ENCODE measurements at places on chromosomes 1 and 21. TPM values are rescaled to one million over a fixed set of nuclear protein-coding genes. Genes with fewer than 3 reads are reported as not detected.

The MEX3A gene
- polyA plus RNA-seq = 0.26 TPM

The STRIP1 gene
- polyA plus RNA-seq = 11.7 TPM

The LCE1B gene
- not detected for polyA plus RNA-seq

The SMCP gene
- polyA plus RNA-seq = not detected

The ETS2 gene
- polyA plus RNA-seq = 78.3 TPM

The TRIM58 gene
- 0.10 TPM for polyA plus RNA-seq

The CLDN8 gene
- polyA plus RNA-seq = 0.12 TPM

The ST6GALNAC3 gene
- polyA plus RNA-seq = 3.3 TPM

The BACE2 gene
- 19.9 TPM for polyA plus RNA-seq

The PRKAA2 gene
- 0.56 TPM for polyA plus RNA-seq

The LCA5L gene
- 0.36 TPM for polyA plus RNA-seq

The RHOU gene
- polyA plus RNA-seq = 19.7 TPM

The ARHGEF11 gene
- 18.1 TPM for polyA plus RNA-seq

The AMY1A gene
- not detected for polyA plus RNA-seq

The CHRNB2 gene
- polyA plus RNA-seq = under 0.01 TPM

The LIN28A gene
- polyA plus RNA-seq = not detected

The HSF2BP gene
- 0.27 TPM for polyA plus RNA-seq

The ECE1 gene
- polyA plus RNA-seq = 110 TPM

The SUCO gene
- 14.1 TPM for polyA plus RNA-seq

The HNRNPCL2 gene
- not detected for polyA plus RNA-seq

The AMY2A gene
- 359 TPM for polyA plus RNA-seq

The CAMSAP2 gene
- 12.6 TPM for polyA plus RNA-seq

The WDR64 gene
- polyA plus RNA-seq = not detected

The SPAG17 gene
- not detected for polyA plus RNA-seq

The TDRD5 gene
- 0.67 TPM for polyA plus RNA-seq

The TMEM69 gene
- polyA plus RNA-seq = 18.2 TPM

The RPL11 gene
- polyA plus RNA-seq = 2,703 TPM

The C1orf185 gene
- polyA plus RNA-seq = not detected

The GREM2 gene
- 1.1 TPM for polyA plus RNA-seq

The IGSF3 gene
- 1.9 TPM for polyA plus RNA-seq

The PLA2G2F gene
- polyA plus RNA-seq = not detected

The TMEM200B gene
- polyA plus RNA-seq = 14.2 TPM

The LRRC71 gene
- polyA plus RNA-seq = 0.03 TPM

Data from adipose tissue (tissue), 3 donors.